KBM-7 (cell line): ENCODE measurements at places on chromosomes 12 and 14.

DNA sequence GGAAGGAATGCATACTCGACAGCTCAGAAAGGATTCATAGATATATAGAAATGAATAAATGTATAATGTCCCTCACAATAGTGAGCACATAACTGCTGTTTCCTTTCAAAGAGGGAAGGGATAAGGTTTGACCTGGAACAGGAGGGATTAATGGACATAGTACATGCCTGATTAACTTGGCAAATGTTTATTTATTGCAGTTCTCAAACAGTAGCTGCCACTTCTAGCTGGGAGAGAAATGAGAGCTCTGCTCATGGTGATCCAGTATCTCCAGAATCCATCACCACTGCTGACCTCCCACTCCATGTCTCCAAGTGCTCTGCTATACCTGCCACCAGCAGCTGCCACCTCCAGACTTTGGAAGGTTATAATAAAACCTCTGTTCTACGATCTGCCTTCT, 108.1 kb downstream of the LRIG3 start:
- DNase-seq: no peak

DNA sequence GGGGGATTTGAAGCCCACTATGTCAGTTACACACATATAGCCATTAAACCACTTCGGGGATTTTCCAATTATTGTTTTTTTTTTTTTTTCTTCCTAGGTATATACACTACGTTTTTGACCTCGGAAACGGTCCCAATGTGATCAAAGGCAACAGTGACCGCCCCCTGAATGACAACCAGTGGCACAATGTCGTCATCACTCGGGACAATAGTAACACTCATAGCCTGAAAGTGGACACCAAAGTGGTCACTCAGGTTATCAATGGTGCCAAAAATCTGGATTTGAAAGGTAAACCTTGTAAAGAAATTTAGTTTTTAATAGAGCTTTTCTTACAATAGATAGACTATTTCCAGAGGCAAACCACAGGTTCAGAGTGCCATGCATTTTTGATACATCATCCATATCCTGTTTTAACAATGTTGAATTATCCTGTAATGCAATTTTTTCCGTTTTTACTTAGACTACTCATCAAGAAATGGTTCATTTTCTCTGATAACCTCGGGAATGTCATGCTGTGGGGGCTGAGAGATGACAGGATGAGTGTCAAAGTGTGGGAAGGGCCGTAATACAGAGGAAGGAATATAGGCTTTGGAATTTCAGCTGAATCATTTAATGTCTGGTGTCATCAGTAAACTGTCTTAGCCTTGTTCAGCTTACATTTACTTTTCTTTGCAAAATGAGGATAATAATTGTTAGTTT, 797.1 kb downstream of the NRXN3 start:
- no peak for DNase-seq

DNA sequence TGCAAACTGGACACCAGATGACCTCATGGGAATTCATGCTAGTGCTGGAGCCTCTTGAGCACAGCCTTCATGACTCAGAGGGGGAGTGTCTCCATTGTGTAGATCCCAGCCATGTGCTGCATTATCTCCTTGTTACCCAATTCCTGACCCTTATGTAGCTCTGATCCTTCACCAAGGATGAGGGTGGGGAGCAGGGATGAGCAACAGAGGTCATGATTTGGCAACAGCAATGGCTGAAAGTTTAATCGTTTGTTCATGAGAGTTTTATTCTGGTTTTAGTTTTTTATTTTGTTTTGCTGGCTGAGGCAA, 9.5 kb upstream of the BDKRB1 start:
- DNase-seq: no peak

GRCh38 chr12:64237382-64237781, 15.3 kb upstream of the KICS2 start:
- no peak for DNase-seq

GRCh38 chr12:52900896-52901714, 3.8 kb downstream of the KRT8 start:
- no peak for DNase-seq

- peak; percentile 15 for DNase-seq
These were observed 90.7 kb downstream of the SINHCAF start for GRCh38 chr12:31234955-31235867.

DNA sequence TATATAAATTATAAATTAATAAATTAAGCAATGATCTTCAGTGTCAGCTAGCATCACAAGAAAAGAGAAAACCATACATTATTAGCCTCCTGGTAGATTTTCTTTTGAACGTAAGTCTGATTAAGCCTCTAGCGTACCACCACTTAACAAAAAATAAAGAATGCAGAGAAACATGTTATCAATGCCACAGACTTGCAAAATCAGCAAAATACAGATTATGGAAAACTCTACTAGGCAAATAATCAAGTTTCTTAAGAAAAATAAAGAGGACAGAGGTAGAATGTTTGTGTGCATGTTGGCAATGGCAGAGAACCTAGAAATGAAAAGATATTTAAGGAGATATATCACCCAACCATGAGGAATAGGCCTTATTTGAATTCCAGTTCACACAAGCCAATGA, 8.4 kb upstream of the SRRM4 start:
- DNase-seq: no peak

DNA sequence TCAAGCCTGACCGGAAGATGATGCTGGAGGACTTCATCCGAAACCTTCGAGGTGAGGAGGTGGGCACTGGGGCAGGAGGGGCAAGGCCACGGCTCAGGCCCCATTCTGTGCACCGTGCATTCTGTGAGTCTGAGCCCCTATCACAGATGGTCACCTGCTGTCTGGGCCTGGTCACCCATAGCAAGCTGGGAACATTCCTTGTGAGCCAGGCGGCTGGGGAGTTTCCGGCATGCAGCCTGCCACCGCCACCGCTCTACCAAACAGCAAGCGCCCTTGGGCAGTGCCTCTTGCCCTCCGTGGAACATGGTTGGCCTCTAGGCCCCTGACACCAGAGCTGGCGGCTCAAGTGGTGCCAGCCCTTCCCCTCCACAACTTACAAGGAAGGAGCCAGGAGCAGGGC, 56.3 kb downstream of the SLC6A12 start:
- no peak for DNase-seq
